NCI-H187 treated with DMSO at 0.1 percent for 48 hours (cell line): ENCODE measurements at places on chromosomes 4 and X.

DNA sequence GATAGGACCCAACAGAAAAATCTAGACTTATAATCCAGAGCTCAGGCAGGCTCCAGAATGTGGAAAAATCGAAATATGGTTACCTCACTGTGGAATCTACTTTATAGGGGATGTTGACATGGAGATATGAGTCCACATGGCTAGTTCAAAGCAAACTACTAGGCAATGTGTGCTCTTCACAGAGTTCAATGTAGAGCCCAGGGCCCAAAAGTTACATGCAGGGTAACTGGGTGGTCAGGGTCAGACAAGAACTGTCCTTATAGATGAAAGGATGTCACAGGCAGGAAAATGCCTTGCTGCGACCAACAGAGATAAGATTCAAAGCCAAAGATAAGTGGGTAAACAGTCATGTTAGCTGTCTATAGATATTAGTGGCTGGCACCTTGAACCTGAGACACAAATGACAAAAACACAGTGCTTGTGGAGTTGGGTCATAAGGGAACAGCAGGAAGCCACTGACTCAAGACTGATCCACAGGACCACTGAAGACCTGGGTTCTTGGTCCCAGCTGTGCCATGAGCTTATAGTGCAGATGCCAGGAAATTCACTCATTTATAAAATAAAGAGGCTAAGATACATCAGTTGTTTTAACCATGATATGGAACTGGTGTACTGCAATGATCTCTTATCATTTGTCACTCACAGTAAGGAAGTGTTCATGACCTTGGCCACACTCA, 101.7 kb upstream of the MBNL3 start:
- DNase-seq = no peak

DNA sequence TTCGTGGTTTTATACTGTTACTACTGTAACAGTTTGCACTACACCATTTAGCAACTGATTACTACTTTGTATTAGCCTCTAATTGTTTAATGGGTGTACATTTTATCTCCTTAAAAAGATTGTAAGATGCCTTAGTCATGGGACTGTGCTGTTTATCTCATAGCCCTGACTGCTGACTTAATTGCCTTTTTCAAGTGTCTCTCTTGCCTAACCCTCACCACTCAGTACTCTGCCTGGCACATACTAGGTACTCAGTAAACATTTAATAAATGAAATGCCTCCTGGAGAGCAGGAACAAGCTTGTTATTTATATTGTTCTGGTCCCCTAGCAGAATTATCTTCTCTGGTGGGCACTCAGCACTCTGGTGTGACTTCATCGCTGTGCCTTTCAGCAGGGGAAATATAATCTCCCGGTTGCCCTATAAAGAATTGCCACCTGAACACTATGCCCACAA, 1.7 kb upstream of the STIM2 start:
- no peak for DNase-seq

- no peak for DNase-seq
Measured at GRCh38 chr4:118948545-118949144, 60.0 kb downstream of the SYNPO2 start.

DNA sequence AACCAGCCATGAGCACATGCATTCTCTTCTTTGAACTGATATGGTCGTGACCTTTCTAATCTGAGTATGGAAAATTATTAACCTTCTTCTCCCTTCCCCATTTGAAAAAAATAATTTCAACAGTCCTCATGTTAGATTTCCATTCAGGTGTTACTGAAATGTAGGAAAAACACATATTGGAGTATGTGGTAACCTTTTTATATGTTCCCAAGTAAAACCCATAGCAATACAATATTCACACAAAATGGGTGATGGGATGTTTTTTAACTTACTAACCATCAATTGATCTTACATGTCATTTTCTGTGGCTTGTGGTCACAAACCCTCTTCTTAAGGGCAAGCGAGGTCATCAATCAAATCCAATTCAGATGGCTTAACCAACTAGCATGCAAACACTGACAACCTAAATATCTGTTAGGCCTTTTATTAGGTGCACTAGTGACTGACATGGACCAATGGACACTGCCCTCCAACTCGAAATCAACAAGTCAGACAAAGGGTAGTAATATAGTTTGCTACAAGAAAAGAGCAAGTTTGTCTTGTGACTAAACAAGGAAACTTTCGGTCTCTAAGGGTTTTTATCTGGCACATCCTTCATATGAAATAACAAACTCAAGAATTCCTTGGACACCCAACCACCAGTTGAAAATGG, 74.3 kb downstream of the CAMK2D start:
- no peak for DNase-seq

DNA sequence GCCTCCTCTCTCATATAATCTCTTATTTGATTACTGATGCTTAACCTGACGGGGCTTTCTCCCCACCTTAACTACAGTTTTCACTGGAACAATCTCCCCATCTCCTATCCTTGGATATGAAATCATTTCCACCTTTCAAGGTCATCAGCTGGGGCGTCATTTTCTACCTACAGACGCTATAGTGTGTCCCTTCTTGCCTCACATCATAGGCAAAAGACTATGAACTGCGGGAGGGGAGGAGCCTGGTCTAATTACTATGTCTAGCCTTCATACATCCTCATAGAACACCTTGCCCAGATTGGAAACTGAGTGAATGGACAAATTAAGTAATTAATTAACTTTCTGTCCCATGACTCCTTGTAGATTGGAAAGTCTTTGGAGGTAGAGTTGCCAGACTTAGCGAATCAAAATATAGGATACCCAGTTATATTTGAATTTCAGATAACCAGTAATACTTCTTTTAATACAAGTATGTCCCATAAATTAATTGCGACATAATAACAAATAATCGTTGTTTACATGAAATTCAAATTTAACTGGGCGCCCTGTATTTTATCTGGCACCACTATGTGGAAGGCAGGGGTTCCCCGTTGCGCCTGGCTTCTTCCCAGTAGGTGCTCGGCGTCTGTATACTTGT, 752 bp upstream of the ATP6AP2 start:
- DNase-seq = no peak

DNA sequence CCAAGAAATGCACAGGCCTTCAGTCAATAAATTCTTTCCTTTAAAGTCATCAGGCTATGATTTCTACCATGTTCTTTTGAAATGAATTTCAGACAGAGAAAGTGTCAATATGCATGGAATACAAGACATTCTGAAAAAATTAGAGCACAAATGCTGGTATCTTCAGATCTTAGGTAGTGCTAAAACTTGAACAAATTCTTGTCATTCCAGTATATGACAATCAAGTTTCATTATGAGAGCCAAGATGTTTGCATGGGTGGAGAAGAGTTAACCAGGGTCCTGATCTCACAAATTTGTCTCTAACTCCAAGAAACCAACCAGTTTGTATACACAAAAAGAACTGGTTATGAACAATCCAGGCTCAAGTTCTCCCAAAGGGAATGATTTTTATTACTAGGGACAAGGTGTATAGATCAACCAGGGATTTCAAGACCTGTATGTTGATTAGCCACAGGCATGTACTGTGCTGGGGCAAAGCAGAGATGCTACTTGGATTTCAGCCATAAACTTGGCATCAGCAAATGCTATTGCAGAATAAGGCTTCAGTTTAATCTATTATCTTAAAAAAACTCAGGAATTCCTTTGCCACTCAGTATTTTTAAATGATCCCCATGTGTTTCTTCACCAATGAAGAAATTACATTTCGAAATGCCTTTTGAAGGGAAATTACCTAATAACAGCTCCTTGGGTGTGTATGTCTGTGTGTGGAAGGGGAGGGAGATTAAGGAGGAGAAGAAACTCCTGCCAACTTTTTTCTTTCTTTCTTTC, 69.7 kb downstream of the FANCB start:
- DNase-seq = no peak

DNA sequence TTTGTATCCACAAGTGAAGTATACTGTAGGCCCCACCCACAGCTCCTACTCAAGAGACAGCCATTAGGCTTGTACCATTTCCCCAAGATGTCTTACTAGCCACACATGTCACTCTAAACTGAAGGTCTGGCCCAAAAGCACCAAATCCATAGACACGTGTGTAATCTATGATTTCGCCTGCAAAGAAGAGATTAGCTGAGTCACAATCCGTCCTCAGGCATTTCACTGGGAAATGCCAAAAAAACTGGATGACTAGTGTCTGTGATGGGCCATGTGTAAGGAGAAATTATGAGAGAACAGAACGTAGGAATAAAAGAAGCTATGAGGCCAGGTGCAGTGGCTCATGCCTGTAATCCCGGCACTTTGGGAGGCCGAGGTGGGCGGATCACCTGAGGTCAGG, 21.9 kb upstream of the RP2 start:
- no peak for DNase-seq

GRCh38 chrX:9352694-9353411, 112.0 kb upstream of the TBL1X start:
- DNase-seq = no peak

GRCh38 chr4:53647547-53647946, 56.3 kb upstream of the LNX1 start:
- no peak for DNase-seq

GRCh38 chrX:38701073-38701472, 100.2 kb upstream of the MID1IP1 start:
- no peak for DNase-seq

- DNase-seq = no peak
Measured at GRCh38 chr4:124636788-124637187, 75.7 kb downstream of the ANKRD50 start.
